ENCODE measurements at places on chromosomes 1 and 21.

GRCh38 chr1:97069312-97069711, 347.7 kb downstream of the PTBP2 start:
- H3K27me3 ChIP-seq: no peaks in the 10 kb centered on the region
- DNase-seq: no peak
- H3K27ac ChIP-seq: no peak overlapping the region
- H3K4me1 ChIP-seq: no peaks in the 10 kb centered on the region

- H3K4me1 ChIP-seq: no peaks in the 10 kb centered on the region
- H3K27ac ChIP-seq: no peak overlapping the region
- no peaks in the 10 kb centered on the region for H3K27me3 ChIP-seq
- no peak overlapping the region for H3K4me3 ChIP-seq
- DNase-seq: no peak
Measured at GRCh38 chr1:196951711-196952394, 8.3 kb downstream of the CFHR2 start.

- no peak overlapping the region for H3K27ac ChIP-seq
- no peaks in the 10 kb centered on the region for H3K4me1 ChIP-seq
- H3K27me3 ChIP-seq: no peaks in the 10 kb centered on the region
- no peaks in the 10 kb centered on the region for H3K36me3 ChIP-seq
- no peak for DNase-seq
- no peak overlapping the region for H3K4me3 ChIP-seq
Measured at GRCh38 chr21:14603202-14603601, 57.1 kb upstream of the SAMSN1 start.

- H3K27ac ChIP-seq: no peak overlapping the region
- no peaks in the 10 kb centered on the region for H3K27me3 ChIP-seq
- no peak for DNase-seq
- peaks cover 8% of the 10 kb centered on the region for H3K4me1 ChIP-seq
Measured at GRCh38 chr1:28126783-28127490, 38.5 kb upstream of the EYA3 start.

DNA sequence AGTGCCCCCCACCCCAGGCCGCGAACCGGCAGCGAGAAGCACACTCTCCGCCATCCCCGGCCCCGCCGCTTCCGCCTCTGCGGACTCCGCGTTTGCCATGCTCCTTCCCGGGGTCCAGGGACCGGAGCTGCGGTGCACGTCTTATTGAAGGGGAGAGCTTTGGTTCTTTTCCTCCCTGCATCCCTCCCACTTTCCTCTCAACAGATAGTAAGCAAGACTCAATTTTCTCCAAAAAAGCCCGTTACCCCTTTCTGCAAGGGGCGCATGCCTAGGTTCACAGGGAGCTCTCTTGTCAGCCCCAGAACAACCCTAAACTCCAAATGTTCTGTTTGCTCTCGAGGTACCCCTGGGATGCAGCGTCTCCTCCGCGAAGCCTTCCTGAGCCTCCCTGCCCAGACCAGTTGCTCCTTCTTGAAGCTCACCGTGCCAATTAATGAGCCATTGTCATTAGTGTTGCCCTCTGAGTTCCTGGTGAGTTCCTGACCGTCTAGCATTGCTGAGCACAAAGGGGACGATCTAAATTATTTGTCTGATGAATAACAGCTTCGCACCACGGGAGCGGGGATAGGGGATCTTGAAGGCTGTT, 8.1 kb downstream of the FOXD3 start:
- peaks cover 28% of the 10 kb centered on the region for H3K27me3 ChIP-seq
- peaks cover 21% of the 10 kb centered on the region for H3K4me1 ChIP-seq

DNA sequence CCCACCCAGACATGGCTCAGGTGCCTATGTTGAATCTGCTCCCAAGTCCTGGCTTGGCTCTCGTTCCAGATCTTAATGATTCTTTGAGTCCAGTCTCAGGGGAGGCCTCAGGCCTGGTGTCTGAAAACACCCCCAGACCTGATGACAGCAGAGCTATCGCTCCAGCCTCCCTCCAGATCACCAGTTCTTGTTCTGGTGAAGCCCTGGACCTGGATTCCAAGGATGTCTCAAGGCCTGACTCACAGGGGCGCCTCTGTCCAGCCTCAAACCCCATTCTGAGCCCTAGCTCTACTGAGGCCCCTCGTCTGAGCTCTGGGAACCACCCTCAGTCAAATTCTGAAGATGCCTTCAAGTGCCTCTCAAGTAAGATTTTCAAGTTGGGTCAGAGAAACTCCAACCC, 11.4 kb downstream of the MROH7 start:
- no peak overlapping the region for H3K4me3 ChIP-seq
- no peak overlapping the region for H3K27ac ChIP-seq
- H3K36me3 ChIP-seq: no peaks in the 10 kb centered on the region
- peaks cover 3% of the 10 kb centered on the region for H3K27me3 ChIP-seq
- no peak for DNase-seq

GRCh38 chr1:241589521-241589920, 50.6 kb downstream of the CHML start:
- H3K27me3 ChIP-seq: no peaks in the 10 kb centered on the region
- H3K4me1 ChIP-seq: no peaks in the 10 kb centered on the region
- H3K36me3 ChIP-seq: no peaks in the 10 kb centered on the region
- H3K4me3 ChIP-seq: no peak overlapping the region
- no peak for DNase-seq

GRCh38 chr1:174243451-174244000, 84.2 kb downstream of the RABGAP1L start:
- no peak for DNase-seq
- peaks cover 8% of the 10 kb centered on the region for H3K36me3 ChIP-seq
- H3K27me3 ChIP-seq: no peaks in the 10 kb centered on the region
- H3K27ac ChIP-seq: no peak overlapping the region
- no peaks in the 10 kb centered on the region for H3K4me1 ChIP-seq
- H3K4me3 ChIP-seq: no peak overlapping the region

GRCh38 chr1:116770625-116771024, 16.4 kb downstream of the CD2 start:
- no peak overlapping the region for H3K27ac ChIP-seq
- no peak overlapping the region for H3K4me3 ChIP-seq

- DNase-seq: peak; percentile 26
Measured at GRCh38 chr1:22711071-22711470, 432 bp downstream of the EPHB2 start.

GRCh38 chr1:204571128-204571527, 54.9 kb downstream of the MDM4 start:
- H3K4me3 ChIP-seq: no peak overlapping the region
- no peak overlapping the region for H3K27ac ChIP-seq
- peaks cover 3% of the 10 kb centered on the region for H3K27me3 ChIP-seq
- DNase-seq: no peak
- peaks cover 24% of the 10 kb centered on the region for H3K4me1 ChIP-seq

DNA sequence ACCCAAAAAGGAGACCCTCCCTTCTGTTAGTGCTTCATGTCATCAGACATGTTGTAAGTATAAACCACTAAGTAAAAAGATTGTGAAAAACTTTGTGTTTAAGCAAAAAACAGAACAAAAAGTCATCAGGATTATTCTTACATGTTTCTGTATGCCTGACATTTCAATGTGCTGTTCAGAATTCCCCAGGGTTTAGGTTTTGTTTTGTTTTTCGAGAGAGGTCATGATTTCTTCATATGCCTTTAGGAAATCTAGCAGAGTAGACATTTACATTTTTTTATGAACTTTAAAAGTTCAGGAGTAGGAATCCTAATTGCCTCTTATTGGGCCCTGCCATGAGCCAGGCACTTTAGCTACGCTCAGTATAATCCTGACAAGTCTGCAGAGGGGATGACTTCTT, 85.3 kb downstream of the VPS13D start:
- H3K27me3 ChIP-seq: peaks cover 1% of the 10 kb centered on the region
- peaks cover 36% of the 10 kb centered on the region for H3K36me3 ChIP-seq
- no peak overlapping the region for H3K27ac ChIP-seq

DNA sequence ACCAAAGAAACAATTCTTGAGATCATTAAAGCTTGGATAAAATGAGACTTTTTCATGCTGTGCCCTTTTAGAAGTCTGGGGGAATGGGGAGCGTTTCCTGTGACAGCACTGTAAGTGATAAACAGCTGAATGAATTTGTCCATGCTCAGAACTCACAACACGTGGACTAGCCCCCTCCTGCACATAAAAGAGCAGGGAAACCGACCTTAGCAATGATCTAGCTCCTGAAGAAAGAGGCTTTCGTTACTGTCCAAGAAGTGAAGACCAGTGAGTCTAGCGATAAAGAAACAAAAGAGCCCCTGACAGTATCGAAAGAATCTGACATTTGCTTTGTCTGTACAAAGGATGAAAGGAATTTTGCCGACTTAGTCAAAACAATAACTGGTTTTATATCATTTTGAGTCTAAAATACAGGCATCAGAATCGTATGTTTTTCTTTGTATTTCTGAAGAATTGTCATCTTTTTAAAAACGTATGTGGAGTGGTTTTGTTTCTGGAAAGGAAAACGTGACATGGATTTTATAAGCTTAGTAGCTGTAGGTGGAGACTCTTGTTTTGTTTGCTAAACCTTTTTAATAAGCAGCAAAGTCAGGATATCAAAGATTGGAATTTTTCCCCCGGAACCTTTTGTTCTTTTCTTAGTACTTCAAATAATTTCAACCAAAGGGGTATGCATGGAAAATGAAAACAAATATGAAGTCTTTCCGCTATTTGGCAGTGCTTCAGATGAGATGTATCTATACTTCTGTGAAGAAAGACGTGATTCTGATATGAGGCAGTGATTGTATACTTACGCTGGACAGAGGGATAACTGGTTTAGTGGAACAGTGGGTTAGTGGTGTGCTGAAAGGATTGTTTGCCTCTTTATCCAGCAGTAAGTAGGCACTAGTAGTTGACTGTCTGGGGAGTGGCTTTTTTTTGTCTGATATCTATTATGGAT, 61.0 kb downstream of the MAST2 start:
- H3K4me3 ChIP-seq: no peak overlapping the region
- DNase-seq: no peak
- peak overlapping the region; percentile 45 for H3K27ac ChIP-seq
- H3K4me1 ChIP-seq: peaks cover 4% of the 10 kb centered on the region
- no peaks in the 10 kb centered on the region for H3K27me3 ChIP-seq
- no peaks in the 10 kb centered on the region for H3K36me3 ChIP-seq

DNA sequence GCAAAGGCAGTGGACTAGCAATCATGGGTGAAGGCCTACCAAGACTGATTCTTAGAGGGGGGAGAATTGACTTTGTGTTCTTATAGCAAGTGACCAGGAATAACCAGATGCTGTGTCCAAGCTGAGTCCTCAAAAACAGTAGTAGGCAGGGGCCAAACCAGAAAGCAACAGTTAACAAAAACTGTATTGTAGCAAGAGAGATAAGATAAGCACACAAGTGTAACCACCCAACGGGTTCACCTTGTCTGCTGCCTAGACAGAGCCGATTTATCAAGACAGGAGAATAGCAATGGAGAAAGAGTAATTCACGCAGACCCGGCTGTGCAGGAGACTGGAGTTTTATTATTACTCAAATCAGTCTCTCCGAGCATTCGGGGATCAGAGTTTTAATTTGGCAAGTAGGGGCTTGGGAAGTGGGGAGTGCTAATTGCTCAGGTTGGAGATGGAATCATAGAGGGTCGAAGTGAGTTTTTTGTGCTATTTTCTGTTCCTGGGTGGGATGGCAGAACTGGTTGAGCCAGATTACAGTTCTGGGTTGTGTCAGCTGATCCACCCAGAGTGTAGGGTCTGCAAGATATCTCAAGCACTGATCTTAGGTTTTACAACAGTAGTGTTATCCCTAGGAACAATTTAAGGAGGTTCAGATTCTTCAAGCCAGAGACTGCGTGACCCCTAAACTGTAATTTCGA, 8.3 kb upstream of the CSRP1 start:
- H3K36me3 ChIP-seq: no peaks in the 10 kb centered on the region
- no peak overlapping the region for H3K27ac ChIP-seq
- DNase-seq: no peak
- no peaks in the 10 kb centered on the region for H3K27me3 ChIP-seq
- peaks cover 33% of the 10 kb centered on the region for H3K4me1 ChIP-seq
- no peak overlapping the region for H3K4me3 ChIP-seq

DNA sequence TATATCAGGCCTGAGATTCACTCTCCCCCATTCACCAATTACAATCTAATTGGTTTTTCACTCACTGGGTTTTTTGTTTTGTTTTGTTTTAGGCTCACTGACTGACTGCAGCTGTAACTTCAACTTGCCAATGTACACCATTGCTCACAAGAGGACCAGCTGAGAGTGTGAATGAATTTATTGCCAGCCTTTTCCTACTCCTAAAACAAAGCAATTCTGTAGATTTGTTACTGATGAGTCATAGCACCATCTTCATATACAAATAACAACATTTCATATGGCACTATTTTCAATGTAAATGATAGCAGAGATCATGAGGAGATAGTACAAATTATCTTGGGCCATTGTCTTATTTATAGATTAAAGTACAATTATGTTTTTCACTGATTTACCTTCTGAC, 76.0 kb upstream of the DPYD start:
- no peaks in the 10 kb centered on the region for H3K27me3 ChIP-seq
- no peak overlapping the region for H3K4me3 ChIP-seq
- no peaks in the 10 kb centered on the region for H3K36me3 ChIP-seq
- H3K4me1 ChIP-seq: peaks cover 4% of the 10 kb centered on the region

- no peaks in the 10 kb centered on the region for H3K27me3 ChIP-seq
- peaks cover 40% of the 10 kb centered on the region for H3K36me3 ChIP-seq
- H3K27ac ChIP-seq: no peak overlapping the region
- H3K4me3 ChIP-seq: peak overlapping the region; percentile 28
Measured at GRCh38 chr1:30942326-30942963, 33.9 kb upstream of the SDC3 start.

- H3K4me1 ChIP-seq: peaks cover 16% of the 10 kb centered on the region
- H3K4me3 ChIP-seq: peak overlapping the region; percentile 1
- peaks cover 8% of the 10 kb centered on the region for H3K27me3 ChIP-seq
- peaks cover 4% of the 10 kb centered on the region for H3K36me3 ChIP-seq
- no peak overlapping the region for H3K27ac ChIP-seq
- DNase-seq: no peak
Measured at GRCh38 chr1:65255656-65256050, 53.7 kb upstream of the DNAJC6 start.

DNA sequence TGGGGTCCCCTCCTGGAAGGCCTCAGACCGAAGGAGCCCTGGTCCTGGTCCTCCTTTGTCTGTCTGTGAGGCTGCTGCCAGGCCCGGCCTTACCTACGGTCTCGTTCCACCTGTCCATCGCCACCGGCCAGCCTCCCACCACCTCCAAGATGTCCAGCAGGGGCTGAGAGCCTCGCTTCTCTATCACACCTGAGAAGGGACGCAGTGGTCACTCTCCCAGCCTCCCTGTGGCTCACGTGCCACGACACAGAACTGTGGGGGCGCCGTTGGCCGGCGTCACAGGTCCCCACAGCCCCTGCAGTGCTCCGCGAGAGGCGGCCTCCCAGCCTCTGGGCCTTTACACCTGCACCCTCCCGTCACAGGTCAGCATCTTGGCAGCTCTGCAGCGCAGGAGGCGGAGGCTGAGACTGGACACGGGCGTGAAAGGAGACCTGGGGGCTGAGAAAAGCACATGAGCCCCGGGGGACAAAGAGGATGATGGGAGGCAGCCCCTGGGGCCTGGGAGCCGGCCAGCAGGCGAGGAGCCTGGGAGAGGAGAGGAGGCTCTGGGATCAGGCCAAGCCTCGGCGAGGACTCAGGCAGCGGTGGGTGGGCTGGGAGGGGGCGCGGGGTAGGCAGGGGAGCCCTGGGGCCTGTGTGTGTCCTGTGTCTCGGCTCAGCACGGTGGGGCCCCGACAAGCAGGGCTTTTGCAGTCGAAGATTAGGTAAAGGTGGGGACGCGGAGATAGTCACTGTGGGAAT, 20.5 kb downstream of the PRXL2B start:
- H3K27ac ChIP-seq: no peak overlapping the region
- DNase-seq: no peak
- H3K4me1 ChIP-seq: no peaks in the 10 kb centered on the region
- no peaks in the 10 kb centered on the region for H3K36me3 ChIP-seq
- no peak overlapping the region for H3K4me3 ChIP-seq

- H3K27ac ChIP-seq: no peak within 1 kb of the TSS
- no peaks in the 10 kb centered on the region for H3K4me1 ChIP-seq
- H3K27me3 ChIP-seq: peaks cover 5% of the 10 kb centered on the region
- no peak for DNase-seq
- no peak within 1 kb of the TSS for H3K4me3 ChIP-seq
Measured at GRCh38 chr1:228207851-228208821, at the start of gene OBSCN. Gene OBSCN (plus strand): TSS chr1:228208044. CDS start chr1:228211784, 3,740 bp downstream.
